ENCODE measurements at places on chromosomes 7 and 10. TPM values are rescaled to one million over a fixed set of nuclear protein-coding genes. Genes with fewer than 3 reads are reported as not detected.
A peak's percentile ranks its signal among the peaks of the same experiment; 100 is the strongest.

DNA sequence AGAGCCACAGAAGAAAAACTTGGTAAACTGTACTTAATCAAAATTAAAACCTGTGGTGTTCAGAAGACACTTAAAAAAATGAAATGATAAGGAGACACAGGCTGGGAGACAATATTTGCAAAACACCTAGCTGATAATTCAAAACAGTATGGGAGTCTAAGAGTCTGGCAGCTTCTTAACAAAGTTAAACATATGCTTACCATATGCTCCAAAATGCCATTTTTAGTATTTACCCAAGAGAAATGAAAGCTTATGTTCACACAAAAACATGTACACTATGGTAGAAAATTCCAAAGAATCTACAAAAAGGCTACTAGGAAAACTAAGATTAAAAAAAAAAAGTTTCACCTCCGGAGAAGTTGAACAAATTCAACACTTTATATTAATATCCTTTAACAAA lies 48.6 kb downstream of the ITGB1 start:
- no peaks in the 10 kb centered on the region for H3K4me1 ChIP-seq
- H3K27me3 ChIP-seq: no peaks in the 10 kb centered on the region
- no peaks in the 10 kb centered on the region for H3K36me3 ChIP-seq
- DNase-seq: no peak
- no peak overlapping the region for H3K4me3 ChIP-seq

The KNDC1 gene
- total RNA-seq: 0.27 TPM

DNA sequence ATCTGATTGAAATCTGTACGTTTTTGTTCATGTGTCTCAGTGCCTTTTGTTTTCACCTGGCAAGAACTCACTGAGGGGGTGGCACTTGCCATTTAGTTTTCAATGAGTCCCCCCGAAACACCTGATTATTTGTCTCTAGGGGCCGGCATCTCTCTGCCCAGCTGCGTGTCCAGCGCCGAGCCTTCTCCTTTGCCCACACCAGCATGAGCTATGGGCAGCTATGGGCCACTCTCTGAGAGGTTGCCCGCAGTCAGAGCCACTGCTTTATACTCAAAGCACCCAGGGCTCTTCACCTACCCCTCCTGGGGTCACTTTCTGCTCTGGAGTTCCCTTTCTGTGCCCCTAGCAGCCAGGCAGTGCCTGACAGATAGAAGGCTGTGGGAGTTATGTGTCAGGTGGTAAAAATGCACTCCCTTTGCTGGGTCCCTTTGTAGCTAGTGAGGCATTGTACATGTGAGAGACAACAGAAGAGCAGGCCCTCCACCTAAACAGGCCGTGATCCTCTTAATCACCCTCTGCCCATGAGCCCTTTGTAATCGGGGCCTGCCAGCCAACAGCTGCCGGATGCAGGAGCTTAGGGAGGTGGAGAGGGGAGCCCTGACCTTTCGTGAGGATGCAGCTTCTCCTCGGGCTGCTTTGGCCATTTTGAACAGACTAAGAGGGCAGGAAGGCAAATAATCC lies 133.1 kb upstream of the NPS start:
- H3K27ac ChIP-seq: no peak overlapping the region
- no peaks in the 10 kb centered on the region for H3K27me3 ChIP-seq
- no peak overlapping the region for H3K4me3 ChIP-seq
- H3K36me3 ChIP-seq: no peaks in the 10 kb centered on the region
- H3K4me1 ChIP-seq: no peaks in the 10 kb centered on the region

The CRHR2 gene
- not detected for total RNA-seq

DNA sequence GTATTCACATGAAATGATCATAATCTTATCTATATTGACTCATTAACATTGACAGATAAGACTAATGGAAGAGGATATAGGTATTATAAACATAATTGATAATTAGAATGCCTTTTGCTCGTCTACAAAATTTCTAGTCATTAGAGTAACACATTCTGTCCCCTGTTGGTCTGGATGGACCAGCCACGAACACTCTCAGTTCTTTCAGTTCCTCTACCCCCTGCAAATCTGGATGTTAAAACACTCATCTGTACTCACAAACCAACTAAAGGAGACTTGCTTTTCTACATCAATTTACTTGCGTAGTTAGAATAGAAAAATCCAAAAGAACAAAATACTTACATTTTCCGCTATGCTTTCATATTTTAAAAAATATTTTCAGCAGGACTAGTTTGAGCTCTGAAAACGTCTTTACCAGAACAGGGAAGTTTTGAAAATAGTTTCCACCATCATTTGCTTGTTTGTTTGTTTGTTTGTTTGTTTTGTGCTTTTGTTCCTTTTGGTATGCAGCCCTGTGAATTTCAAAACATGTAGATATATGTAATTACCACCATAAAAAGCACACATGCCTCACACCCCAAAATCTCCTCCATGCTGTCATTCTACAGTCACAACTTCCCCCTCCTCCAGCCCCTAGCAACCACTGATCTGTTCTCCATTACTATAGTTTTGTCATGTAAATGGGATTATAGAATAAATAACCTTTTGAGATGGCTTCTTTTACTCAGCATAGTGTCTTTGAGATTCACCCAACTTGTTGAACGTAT lies 103.8 kb downstream of the FZD1 start:
- H3K4me1 ChIP-seq: no peaks in the 10 kb centered on the region
- no peak for DNase-seq
- H3K27ac ChIP-seq: no peak overlapping the region
- no peaks in the 10 kb centered on the region for H3K27me3 ChIP-seq

GRCh38 chr10:97475936-97476594 lies 22.2 kb downstream of the MMS19 start:
- H3K27me3 ChIP-seq: no peaks in the 10 kb centered on the region
- H3K4me1 ChIP-seq: no peaks in the 10 kb centered on the region
- no peak overlapping the region for H3K4me3 ChIP-seq
- H3K27ac ChIP-seq: no peak overlapping the region
- peaks cover 98% of the 10 kb centered on the region for H3K36me3 ChIP-seq

GRCh38 chr10:89210794-89211425 lies 3.8 kb upstream of the CH25H start:
- H3K4me1 ChIP-seq: peaks cover 14% of the 10 kb centered on the region
- H3K36me3 ChIP-seq: no peaks in the 10 kb centered on the region
- no peak overlapping the region for H3K4me3 ChIP-seq
- H3K27me3 ChIP-seq: no peaks in the 10 kb centered on the region

GRCh38 chr10:100730725-100731406 lies 14.5 kb upstream of the PAX2 start:
- H3K4me1 ChIP-seq: no peaks in the 10 kb centered on the region
- no peak overlapping the region for H3K27ac ChIP-seq

- peak overlapping the region; percentile 30 for H3K27ac ChIP-seq
- H3K36me3 ChIP-seq: no peaks in the 10 kb centered on the region
- DNase-seq: no peak
These were observed 28.5 kb downstream of the CHCHD3 start for GRCh38 chr7:133053321-133053891.

DNA sequence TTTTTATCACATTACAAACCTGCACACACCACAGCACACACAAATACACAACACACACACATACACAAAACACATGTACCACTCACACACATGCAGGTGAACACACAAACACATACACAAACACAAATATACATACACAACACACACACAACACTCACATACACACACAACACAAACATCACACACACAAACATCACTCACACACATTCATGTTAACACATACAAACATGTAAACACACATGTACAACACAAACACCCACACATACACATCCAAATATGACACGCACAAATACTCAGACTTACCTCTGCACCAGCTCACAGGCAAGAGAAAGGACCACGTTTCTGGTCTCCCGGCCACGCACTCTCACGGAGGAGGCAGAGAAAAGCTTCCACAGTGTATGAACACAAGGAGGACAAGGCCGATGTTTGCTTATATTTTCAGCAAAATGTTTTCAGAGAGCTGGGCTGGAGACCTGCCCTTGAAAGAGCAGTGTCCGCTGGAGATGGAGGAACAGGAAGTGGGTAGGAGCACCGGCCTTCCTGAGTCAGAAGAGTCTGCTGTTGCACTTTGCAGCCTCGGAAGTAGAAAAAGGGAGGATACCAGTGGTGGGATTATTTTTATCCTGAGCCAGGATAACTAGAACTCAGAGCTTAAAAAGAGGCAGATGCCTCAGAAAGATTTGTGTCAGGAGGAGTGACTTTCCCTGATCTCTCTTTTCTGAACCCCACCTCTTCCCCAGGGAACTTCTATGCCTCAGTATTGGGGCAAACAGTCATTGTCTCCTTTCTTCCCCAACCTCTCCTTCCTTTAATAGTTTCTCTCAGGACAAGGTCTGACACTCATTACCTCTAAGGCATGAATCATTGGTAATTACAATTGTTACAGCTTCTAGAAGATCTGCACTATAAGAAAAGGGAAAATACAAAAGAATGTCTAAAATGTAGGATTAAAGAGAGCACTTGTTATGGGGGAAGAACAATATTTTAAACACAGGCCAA lies at the start of gene GIMAP6:
TSS of gene GIMAP6 (minus strand) at position 520 of the 999 bp plus-strand sequence. CDS start 2,243 bp downstream, outside the sequence.
- no peaks in the 10 kb centered on the region for H3K4me1 ChIP-seq
- peak within 1 kb of the TSS; percentile 35 for H3K4me3 ChIP-seq
- peak within 1 kb of the TSS; percentile 62 for H3K27ac ChIP-seq
- DNase-seq: peak; percentile 48
- no peaks in the 10 kb centered on the region for H3K36me3 ChIP-seq
- H3K27me3 ChIP-seq: no peaks in the 10 kb centered on the region

The MKLN1 gene
- total RNA-seq: 61.8 TPM

DNA sequence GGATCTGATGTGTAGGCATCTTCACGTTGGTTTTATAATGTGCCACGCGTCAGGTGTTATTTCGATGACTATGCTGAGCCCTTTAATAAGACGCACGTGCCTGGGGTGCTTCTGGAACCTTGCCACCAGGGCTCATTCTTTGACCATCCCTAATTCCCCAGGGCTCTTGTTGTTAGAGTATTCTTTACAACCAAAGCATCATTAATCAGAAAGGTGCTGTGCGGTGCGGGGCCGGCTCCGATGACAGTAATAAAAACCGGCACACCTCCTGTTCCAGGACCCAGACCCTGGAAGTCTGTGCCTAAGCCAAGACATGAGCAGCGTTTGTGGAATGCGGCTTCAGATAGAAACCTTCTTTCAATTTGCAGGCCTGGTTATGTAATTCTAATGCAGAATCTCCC lies 58.4 kb downstream of the MGMT start:
- no peak overlapping the region for H3K27ac ChIP-seq
- H3K4me3 ChIP-seq: no peak overlapping the region
- no peaks in the 10 kb centered on the region for H3K4me1 ChIP-seq
- DNase-seq: no peak
- H3K36me3 ChIP-seq: no peaks in the 10 kb centered on the region
- H3K27me3 ChIP-seq: no peaks in the 10 kb centered on the region

The TLL2 gene
- total RNA-seq: 0.83 TPM

The LBX1 gene
- total RNA-seq: not detected

- H3K27me3 ChIP-seq: no peaks in the 10 kb centered on the region
- no peaks in the 10 kb centered on the region for H3K36me3 ChIP-seq
- H3K4me3 ChIP-seq: no peak overlapping the region
- no peak for DNase-seq
These were observed 38.9 kb upstream of the LANCL2 start for GRCh38 chr7:55326081-55326835.

The CADPS2 gene
- 21.5 TPM for total RNA-seq

DNA sequence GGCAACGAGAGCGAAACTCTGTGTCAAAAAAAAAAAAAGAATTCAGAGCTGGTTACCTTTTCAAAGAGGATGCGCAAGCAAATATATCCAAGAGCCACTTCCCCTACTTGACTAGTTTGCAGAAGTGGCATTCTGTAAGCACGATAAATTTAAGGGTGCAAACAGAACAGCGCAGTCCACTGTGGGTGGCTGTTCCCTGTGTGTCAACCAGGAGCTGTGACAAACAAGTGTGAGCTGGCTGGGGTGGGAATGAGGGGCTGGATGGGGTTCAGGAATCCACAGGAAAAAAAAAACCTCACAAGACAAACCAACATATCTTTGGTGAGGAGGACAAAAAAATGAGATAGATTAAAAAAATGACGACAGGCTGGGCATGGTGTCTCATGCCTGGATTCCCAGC lies 15.9 kb downstream of the GUSB start:
- H3K4me3 ChIP-seq: no peak overlapping the region
- H3K27me3 ChIP-seq: no peaks in the 10 kb centered on the region
- no peaks in the 10 kb centered on the region for H3K36me3 ChIP-seq
- DNase-seq: no peak
- H3K4me1 ChIP-seq: no peaks in the 10 kb centered on the region

- no peak overlapping the region for H3K4me3 ChIP-seq
- no peaks in the 10 kb centered on the region for H3K36me3 ChIP-seq
- H3K27me3 ChIP-seq: no peaks in the 10 kb centered on the region
These were observed 266.6 kb downstream of the DNAJB9 start for GRCh38 chr7:108836256-108836655.

GRCh38 chr7:8112685-8113084 lies 144.1 kb downstream of the GLCCI1 start:
- H3K27ac ChIP-seq: no peak overlapping the region
- H3K4me3 ChIP-seq: no peak overlapping the region
- H3K27me3 ChIP-seq: no peaks in the 10 kb centered on the region
- no peaks in the 10 kb centered on the region for H3K4me1 ChIP-seq
- no peaks in the 10 kb centered on the region for H3K36me3 ChIP-seq
- DNase-seq: no peak

- H3K36me3 ChIP-seq: peaks cover 3% of the 10 kb centered on the region
- no peaks in the 10 kb centered on the region for H3K27me3 ChIP-seq
- H3K27ac ChIP-seq: no peak overlapping the region
These were observed 103.7 kb downstream of the TRIM24 start for GRCh38 chr7:138563808-138564207.

- H3K27ac ChIP-seq: no peak overlapping the region
- no peaks in the 10 kb centered on the region for H3K36me3 ChIP-seq
- peak; percentile 54 for DNase-seq
These were observed 55.3 kb downstream of the TBATA start for GRCh38 chr10:70729763-70730357.

GRCh38 chr7:135924302-135924701 lies 52.9 kb downstream of the MTPN start:
- no peak overlapping the region for H3K4me3 ChIP-seq
- no peak overlapping the region for H3K27ac ChIP-seq
- no peaks in the 10 kb centered on the region for H3K27me3 ChIP-seq
- H3K36me3 ChIP-seq: no peaks in the 10 kb centered on the region

DNA sequence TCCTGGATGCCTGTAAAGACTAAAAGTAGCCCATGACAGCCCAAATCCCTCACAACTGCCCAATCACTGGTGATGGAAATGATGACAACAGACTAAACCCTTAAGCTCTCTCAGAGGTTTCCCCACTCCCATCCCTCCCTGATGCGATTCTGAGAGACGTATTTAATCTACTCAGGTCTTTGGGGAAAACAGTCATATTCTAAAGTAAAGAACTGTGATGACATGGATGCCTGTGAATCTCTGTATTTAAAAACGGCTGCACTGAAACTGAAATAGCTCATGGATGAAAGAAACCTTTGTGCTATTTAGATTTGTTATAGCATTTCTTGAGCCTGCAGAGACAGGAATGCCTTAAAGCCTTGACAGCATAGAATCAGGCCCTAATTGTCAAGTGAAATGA lies 28.5 kb downstream of the VPS41 start:
- no peak for DNase-seq
- no peaks in the 10 kb centered on the region for H3K36me3 ChIP-seq
- H3K27me3 ChIP-seq: no peaks in the 10 kb centered on the region
- H3K4me1 ChIP-seq: no peaks in the 10 kb centered on the region

The CPVL gene
- total RNA-seq: 6.3 TPM

The PNLIPRP2 gene
- 140 TPM for total RNA-seq

Data from Peyer's patch (tissue), 4 donors.